ENCODE measurements at places on chromosomes 13 and 19.

DNA sequence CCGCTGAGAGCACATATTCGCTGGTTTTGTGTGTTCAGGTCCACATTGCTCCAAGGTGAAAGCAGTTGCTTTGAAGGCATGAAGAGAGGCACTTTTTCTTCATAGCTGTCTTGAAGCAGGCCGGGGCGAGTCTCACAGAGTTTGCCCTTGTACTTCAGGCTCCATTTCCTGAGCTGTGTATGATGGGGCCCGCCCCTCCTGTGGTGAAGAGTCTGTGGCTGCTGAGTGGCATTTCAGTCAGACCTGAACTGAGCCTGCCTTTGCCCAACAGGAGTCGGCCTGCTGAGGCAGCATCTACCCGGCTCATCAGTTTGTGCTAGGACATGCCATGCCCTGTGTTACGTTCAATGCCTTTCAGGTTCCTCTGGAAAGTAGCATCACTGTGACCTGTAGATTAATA, 44.4 kb upstream of the C1QTNF9 start:
- peak; percentile 94 for DNase-seq

DNA sequence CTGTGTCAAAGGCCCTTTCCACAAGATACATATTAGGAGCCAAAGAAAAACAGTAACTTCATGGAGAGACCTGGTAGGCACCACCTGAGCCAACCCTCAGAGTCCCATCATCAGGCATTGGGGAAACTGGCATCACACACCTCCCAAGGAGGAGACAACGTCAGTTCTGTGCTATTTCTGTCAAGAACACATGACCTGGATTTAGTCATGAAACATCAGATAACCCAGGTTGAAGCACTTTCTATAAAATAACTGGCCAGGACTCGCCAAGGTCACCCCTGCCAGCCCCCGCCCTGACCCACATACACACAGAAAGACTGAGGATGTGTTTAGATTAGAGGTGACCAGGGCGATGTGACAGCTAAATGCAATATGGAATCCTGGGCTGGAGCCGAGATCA, 35.6 kb downstream of the COL4A1 start:
- no peak for DNase-seq

- DNase-seq = no peak
Observed at GRCh38 chr13:36601186-36601585, 72.6 kb upstream of the SERTM1 start.

GRCh38 chr19:1000591-1001537, 645 bp downstream of the GRIN3B start:
- DNase-seq = no peak

DNA sequence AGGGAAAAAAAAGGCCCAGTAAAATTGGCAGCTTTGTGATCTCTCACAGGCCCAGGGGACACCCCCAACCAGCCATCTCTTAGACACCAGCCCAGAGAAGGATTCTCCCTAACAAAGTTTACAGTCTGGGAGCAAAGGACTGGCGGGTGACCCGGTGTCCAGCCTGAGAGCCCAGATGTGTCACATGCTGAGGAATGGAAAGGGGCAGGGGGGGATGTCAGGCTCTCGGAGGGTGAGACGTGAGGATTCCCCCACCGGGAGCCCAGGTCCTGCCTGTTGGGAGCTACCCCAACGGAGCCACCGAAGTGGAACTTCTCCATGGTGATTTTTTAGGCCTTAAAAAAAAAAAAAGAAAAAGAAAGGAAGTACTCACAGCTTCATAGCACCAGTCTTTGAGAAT, 4.8 kb upstream of the CTXN1 start:
- no peak for DNase-seq

DNA sequence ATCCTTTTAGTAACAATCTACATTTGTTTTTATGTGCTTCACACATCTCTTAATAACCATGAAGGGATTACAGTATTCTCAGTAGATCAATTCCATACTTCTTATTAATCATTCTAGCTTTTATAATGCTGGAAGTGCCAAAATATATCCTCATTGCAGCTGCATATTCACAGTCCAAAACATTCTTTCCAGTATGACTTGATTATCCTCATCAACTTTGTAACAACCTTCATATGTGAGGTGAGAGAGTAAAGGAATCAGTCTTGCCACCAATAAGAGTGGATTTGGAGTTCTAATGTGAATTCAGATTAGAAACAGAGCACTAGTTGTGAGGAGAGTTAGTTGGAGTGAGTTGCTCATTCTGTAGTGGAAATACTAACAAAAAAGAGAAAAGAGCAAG, 208.0 kb upstream of the SPRY2 start:
- DNase-seq = no peak

- DNase-seq = no peak
Observed at GRCh38 chr13:33590936-33591335, 227.0 kb upstream of the RFC3 start.

DNA sequence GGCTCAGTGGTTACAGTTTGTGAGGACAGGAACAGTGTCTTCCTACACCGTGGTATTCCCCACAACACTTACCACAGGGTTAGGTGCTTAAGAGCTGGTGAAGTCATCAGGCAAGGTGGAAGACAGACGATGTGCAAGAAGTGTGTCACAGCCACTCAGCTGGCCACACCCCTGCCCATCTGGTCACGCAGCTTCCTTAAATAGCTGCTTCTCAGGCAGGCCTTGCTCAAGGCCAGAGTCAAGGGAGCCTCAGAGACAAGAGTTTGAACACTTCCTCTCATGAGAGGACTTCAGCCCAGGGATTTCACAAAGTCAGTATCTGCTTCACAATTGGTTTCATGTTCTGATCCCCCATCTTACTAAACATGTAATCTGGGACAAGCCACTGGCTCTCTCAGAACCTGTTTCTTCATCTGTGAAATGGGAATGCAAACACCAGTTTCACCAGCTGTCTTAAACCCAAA, 80.3 kb upstream of the FRY start:
- DNase-seq = peak; percentile 72

DNA sequence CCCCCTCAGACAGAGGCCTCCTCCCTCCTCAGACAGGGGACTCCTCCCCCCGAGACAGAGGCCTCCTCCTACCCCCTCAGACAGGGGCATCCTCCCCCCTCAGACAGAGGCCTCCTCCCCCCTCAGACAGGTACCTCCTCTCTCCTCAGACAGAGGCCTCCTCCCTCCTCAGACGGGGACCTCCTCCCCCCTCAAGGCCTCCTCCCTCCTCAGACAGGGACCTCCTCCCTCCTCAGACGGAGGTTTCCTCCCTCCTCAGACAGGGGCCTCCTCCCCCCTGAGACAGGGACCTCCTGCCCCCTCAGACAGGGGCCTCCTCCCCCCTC, 13.9 kb downstream of the C3 start:
- DNase-seq = no peak

DNA sequence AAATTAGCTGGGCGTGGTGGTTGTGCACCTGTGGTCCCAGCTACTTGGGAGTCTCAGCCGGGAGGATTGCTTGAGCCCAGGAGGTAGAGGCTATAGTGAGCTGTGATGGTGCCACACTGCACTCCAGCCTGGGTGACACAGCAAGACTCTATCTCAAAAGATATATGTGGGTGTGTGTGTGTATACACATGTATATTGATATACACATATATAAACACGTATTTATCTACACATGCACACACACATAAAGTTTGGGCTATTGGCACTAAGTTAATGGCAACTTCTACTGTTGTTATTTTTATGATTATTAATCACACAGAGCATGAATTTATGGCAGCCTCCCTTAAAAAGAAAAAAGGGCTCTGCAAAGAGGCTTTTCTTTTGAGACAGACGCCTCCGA, 27.1 kb upstream of the ABCC4 start:
- DNase-seq = no peak

DNA sequence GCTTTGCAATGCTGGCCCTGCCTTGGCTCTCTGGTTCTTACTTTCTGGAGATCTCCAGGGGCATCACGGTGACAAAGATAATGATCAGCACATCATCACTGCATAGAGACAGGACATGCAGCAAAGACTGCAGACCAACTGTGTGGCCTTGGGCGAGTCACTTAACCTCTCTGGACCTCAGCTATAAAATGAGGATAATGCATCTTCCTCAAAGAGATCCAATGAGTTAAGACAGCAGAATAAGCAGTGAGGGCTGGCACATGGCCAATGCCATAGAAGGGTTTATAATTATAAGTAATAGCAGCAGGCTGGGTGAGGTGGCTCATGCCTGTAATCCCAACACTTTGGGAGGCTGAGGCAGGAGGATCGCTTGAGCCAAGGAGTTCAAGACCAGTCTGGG, 2.4 kb downstream of the MAG start:
- DNase-seq = no peak

DNA sequence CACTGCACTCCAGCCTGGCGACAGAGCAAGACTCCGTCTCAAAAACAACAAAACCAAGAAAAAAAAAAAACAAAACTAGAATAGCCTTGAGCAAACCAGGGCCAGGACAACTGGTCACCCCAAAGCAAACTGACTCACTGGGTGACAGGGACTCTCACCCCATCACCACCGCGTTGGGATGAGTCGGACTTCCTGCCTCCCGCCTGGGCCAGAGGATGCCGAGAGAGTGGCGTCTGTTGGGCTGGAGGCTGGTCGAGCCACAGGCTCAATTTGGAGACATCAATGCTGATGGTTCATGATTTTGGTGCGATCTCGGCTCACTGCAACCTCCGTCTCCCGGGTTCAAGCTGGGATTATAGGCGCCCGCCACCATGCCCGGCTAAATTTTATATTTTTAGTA, 11.6 kb downstream of the TMPRSS9 start:
- DNase-seq = no peak

- DNase-seq = peak; percentile 92
Observed at GRCh38 chr19:4066682-4067395, at the start of gene ZBTB7A. ZBTB7A (minus strand) TSS chr19:4066899; CDS start chr19:4055232, 11,667 bp downstream.

- DNase-seq = no peak
Observed at GRCh38 chr19:29399804-29400203, 126.0 kb upstream of the VSTM2B start.

DNA sequence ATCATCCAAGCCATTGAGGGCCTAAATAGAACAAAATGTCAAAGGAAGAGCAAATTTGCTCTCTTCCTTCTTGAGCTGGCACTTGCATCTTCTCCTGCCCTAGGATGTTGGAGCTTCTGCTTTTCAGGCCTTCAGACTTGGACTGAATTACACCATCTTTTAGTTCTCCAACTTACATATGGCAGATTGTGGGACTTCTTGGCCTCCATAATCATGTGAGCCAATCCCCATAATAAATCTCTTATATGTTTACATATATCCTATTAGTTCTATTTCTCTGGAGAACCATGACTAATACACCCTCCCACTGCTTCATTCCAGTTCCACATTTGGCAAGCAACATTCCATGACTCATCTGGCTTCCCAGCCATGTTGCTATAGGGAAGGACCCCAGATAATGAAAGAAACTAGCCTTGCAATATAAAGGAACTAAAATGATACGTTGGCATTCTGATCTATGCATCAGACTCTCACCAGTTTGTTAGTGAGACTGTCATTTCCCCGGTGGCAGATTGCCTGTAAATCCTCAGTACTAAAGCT, 11.0 kb upstream of the ACOD1 start:
- DNase-seq = no peak

DNA sequence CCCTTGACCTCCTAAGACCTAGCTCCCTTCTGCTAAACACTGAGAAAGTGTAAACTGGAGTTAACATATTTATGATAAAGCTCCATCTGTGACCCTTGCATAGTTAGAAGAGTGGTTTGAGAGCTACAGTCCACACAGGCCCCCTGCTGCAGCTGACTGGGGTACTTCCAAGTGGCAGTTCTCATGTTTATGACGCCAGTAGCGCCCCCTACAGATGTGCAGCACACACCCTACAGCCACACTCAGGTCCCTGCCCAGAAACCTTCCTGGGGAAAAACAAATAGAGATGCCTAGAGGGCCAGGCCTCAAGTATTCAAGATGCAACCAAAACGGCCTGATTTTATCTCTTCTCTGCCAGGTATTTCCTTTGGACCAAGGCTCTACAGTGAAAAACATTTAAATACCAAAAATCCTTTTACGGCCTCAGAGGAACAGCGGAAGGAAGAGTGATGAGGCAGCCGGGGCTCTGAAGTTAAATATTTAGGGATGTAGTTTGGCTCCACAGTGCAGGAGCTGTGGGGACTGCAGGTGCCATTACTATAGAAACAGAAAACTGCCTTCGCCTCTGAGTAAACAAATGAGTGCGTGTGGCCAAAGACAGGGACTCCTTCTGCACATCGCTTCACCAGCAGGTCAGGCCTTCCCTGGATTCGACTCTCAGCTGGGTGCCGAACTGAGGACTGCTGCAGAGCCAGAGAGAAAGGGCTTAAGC, 553.1 kb downstream of the EFNB2 start:
- peak; percentile 26 for DNase-seq

DNA sequence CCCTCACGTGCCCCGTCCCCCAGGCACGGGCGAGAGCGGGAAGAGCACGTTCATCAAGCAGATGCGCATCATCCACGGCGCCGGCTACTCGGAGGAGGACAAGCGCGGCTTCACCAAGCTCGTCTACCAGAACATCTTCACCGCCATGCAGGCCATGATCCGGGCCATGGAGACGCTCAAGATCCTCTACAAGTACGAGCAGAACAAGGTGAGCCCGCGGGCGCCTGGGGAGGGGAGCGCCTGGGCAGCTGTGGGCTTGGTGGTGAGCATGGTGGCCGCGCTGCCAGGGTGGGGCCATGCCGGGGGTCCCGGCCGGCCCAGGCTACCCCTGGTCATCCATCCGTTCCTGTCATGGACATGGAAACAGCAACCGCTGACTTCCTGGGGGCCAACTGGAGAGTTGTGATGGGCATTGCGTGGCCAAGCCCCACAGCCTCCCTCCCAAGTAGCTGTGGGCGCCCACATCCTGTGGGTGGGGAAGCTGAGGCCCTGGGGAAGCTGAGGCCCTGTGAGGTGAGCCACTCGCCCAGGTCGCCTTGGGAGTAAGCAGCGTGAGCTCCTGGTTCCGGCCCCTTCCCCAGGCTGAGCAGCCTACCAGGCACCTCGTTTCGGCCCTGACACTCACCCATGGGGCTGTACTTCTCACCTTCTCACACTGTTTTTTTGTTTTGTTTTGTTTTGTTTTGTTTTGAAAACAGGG, 16.1 kb downstream of the GNA11 start:
- DNase-seq = no peak

DNA sequence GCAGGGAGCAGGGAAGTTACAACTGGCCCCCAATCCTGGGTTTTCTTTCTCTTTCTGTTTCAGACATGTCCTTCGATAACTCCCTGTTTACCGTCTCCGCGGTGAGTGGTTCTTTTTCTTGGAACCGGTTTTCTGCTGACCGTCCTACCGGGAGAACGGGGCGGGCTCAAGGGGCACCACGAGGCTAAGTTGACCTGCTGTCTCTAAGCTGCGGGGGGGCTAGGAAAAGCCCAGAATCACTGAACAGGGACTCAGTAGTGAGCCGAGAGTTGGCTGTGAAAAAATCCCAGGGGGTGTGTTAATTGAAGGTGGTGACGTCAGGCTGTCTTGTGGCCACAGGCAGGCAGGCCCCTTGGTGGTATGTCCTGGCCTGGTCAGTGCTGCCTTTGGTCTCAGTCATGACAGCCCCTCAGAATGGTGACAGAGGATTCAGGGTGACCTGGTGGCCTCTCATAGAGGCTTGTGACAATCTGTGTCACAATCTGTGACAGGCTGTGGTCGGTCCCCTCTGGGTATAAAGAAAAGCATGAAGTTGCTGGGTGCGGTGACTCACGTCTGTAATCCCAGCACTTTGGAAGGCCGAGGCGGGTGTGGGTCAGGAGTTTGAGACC, 8.1 kb upstream of the CARM1 start:
- DNase-seq = no peak

All from activated CD4-positive, alpha-beta T cell treated with anti-CD3 and anti-CD28 coated beads, Interleukin-2, amount 10 ng/mL, durations not matched to agents 24 days and 14 days (primary cell).